ENCODE measurements at places on chromosomes 4 and X.
A peak's percentile ranks its signal among the peaks of the same experiment; 100 is the strongest.

DNA sequence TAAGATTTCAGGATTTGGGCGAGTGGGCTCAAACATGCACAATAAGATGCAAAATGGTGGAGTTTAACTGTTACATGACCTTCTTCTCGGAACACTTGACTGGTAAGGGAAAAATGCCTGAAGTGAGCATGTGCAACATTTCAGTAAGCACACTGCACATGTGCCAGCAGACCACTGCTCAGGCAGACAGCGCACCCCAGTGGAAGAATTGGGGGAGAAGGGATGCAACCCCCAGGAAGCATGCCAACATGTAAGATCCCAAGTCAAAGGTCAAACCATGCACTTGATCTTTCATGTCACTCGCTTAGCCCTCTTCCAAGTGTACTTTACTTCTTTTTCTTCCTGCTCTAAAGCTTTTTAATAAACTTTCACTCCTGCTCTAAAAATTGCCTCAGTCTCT, 256.3 kb downstream of the CENPC start:
- DNase-seq: no peak

DNA sequence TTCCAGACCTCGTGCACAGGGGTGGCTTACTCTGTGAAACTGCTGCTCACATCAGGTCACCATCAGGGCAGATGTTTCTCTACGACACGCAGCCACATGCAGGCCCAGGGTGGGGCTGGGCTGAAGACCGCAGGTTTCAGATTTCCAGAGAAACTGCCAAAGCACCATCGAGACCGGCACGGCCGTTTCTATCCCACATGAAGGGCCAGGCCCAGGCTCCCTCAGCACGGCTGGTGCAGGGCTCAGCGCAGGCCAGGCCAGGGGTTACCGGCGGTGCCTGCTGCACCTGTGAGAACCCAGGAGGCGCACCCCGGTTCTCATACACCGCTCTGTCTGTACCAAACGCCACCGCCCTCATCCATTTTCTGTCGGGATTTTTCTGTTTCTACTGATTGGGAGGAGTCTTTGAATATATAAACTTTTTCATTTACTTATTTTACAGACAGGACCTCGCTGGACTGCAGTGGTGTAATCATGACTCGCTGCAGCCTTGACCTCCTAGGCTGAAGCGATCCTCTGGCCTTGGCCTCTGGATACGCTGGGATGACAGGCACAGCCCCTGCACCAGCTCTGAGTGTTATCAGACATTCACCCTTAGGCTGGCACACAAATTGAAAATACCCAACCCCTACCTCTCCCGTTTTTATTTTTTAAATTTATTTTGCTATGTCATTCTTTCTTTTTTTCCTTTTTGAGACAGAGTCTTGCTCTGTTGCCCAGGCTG, 17.1 kb downstream of the CTBP1 start:
- DNase-seq: no peak

- DNase-seq: peak; percentile 97
Measured at GRCh38 chr4:92234393-92235176, 69.2 kb upstream of the GRID2 start.

DNA sequence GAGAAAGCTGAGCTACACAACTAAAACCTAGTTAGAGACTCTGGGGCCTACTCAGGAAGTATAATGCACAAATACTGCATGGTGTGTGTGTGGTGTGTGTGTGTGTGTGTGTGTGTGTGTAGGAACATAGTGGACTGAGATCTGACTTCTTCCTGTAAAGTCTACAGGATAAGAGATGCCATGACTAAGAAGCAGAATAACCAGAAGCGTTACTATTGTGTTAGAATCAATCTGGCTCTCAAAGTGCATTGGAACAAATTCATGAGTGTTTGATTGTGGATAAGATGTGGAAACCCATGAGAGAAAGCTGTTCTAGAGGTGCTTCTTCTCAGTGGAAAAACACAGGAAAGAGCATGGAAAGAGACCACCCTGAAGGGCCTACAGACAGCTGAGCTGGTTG, 302.1 kb downstream of the INPP4B start:
- no peak for DNase-seq

GRCh38 chrX:120228187-120228908, 22.3 kb upstream of the ZBTB33 start:
- DNase-seq: no peak

GRCh38 chr4:25654031-25654970, 1.4 kb upstream of the SLC34A2 start:
- no peak for DNase-seq

GRCh38 chrX:72258174-72258573, 18.9 kb downstream of the RPS4X start:
- DNase-seq: peak; percentile 57
